CD4-positive, alpha-beta T cell treated with Interleukin-17A for 4 hours (primary cell): ENCODE measurements at places on chromosomes 5 and 9.
A peak's percentile ranks its signal among the peaks of the same experiment; 100 is the strongest.

- DNase-seq: no peak
Measured at GRCh38 chr9:90198956-90199355, 443.7 kb downstream of the DIRAS2 start.

GRCh38 chr5:151451626-151452520 is 4.5 kb downstream of the SLC36A1 start:
- no peak for DNase-seq

GRCh38 chr5:4802044-4802443 is 338.1 kb upstream of the ADAMTS16 start:
- DNase-seq: no peak

DNA sequence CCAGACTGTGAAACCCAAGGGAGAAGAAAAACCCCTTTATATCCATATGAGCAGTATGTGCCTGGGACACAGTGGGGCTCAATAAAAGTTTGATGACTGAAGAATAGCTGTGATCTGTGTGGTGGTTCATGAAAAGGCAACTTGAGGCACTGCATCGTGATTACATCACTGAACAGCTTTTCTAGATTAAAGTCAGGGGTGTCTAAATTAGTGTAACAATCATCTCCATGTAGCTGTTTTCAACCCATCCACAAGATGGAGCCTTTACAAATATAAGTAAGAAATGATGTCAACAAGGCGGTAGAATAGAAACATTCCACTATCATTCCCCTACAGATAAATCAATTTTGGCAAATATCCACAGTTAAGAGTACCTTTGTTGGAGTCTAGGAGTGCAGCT is 55.5 kb downstream of the PRRC1 start:
- DNase-seq: no peak

DNA sequence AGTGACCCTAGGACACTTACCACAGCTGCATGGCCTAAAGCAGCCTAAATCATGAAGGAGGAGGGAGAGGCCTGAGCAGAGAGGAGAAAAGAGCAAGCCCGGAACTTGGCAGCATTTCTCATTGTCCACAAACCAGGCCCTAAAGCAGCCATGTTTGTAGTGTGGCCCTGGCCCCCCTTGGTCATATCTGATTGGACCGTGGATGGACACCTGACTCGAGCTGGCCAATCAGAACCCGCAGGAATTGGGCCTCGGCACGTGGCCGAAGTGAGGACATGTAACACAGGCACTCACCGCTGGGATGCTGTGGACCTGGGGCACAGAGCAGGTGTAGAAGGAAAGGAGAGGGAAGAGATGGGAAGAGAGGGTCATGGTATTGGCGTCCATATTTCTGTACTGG is 56.9 kb downstream of the ASS1 start:
- no peak for DNase-seq

GRCh38 chr9:86369810-86370209 is 15.6 kb upstream of the TUT7 start:
- no peak for DNase-seq

GRCh38 chr9:110898358-110898757 is 139.9 kb downstream of the LPAR1 start:
- DNase-seq: no peak

DNA sequence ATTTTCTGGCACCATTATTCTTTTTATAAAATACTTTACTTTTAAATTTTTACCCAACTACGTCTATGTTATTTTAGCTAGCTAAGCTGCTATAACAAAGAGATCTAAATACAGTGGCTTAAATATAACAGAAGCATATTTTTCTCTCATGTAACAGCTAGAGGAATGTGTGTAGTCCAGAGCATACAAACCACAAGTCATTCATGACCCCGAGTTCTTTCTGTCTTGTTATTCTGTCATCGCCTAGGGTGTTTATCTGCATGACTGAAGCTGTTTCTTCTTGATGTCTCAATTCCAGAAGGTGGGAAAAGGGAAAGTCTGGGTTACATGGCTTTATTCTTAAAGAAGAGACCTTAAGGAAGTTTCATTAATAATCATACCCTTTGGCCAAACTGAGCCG is 136.9 kb upstream of the RFX3 start:
- no peak for DNase-seq

DNA sequence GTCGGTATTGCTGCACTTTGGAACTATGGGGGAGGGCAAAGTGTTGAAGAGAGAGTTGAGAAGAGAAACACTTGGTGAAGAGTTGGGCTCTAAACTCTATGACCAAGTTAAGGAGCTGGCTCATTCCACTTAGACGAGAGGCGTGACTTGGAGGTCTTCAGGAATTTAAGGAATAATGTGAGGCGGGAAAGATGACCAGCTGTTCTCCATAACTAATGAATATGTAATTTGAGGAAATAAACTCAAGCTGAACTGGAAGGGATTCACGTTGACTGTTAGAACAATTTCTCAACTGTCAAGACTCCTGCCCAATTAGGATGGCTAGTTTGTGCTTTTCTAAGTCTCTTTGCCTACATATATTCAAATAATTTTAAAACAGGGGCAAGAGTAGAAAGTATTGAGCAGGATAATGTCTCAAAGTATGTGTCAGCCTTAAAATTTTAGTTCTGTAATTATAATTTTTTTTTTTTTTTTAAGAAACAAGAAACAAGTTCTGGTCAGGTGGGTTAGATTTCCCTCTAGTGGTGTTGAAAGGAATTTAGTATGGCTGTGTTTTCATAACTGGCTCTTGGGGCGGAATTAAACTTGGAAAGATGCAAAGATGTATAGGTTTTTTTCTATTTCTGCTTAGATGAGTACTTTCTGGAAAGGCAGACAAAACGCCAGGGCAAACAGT is 33.4 kb downstream of the TMEM252 start:
- DNase-seq: no peak

DNA sequence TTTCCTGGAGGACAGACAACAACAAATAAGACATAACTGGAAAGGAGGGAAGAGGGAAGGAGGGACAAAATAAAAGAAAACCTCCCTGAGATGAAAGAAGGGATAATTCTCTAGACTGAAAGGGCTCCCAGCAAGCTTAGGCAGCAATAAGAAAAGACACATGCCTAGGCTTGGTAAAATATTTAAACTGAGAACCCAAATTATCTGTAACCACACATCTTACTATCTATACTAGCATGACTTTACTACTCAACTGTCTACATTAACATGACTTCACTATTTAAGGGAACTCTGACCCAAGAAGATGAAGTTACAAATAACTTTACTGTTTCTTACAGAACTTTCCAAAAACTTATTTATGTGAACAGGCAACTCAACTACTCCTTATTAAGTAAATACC is 95.9 kb downstream of the EPB41L4A start:
- DNase-seq: no peak

DNA sequence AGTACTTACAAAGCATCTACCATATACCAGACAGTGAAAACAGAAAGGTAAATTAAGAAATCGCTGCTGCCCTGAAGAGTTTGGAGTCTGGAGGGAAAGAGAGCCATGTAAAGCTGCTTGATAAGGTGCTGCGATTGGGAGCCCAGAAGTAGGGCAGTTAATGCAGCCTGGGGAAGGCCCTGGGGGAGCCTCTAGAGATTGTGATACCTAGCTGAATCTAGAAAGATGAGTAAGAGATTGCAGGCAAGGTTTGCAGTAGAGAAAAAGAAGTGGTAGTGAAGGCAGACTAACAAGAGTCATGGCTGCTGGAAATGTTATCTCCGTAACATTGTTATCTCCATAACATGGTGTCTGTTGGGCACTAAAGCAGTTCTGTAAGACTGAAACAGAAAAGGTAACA is 24.0 kb upstream of the GLIPR2 start:
- no peak for DNase-seq

DNA sequence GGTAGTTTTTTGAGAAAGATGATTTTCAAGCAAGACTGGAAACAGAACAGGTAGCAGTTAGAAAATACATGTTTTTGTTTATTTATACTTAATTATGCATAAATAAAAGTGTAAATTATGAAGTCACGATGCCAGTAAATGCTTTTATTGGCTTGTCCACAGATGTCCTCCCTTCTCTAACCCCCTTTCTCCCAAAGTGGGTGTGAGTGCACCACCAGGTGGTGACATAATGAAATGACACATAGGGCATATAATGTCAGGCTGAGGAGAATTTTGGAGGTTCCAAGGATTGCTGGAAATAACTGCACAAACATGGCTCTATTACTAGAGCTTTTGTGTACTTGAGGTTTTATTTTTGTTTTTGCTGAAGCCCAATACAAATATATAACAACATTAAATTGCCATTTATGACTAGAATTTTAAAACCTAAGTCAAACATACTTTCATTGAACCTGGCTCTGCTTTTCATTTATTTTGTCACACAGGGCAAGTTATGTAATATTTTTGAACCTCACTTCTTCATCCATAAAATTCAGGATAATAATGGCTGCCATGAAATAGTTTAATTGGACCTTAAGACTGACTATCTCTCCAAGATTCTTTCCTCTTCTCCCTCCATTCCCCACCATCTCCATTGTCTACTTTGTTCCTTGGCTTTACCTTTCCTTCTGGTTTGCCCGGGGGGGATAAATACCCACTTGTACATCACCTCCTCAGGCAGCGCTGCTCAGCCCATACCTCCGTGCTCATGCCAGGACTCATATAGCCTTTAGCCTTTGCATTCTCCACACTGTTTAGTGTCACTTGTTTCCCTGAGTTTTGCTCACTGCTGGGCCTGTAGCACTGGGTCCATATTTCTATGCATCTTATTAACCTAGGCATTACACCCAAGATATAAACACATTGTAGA is 168.8 kb downstream of the PDE4D start:
- DNase-seq: no peak

DNA sequence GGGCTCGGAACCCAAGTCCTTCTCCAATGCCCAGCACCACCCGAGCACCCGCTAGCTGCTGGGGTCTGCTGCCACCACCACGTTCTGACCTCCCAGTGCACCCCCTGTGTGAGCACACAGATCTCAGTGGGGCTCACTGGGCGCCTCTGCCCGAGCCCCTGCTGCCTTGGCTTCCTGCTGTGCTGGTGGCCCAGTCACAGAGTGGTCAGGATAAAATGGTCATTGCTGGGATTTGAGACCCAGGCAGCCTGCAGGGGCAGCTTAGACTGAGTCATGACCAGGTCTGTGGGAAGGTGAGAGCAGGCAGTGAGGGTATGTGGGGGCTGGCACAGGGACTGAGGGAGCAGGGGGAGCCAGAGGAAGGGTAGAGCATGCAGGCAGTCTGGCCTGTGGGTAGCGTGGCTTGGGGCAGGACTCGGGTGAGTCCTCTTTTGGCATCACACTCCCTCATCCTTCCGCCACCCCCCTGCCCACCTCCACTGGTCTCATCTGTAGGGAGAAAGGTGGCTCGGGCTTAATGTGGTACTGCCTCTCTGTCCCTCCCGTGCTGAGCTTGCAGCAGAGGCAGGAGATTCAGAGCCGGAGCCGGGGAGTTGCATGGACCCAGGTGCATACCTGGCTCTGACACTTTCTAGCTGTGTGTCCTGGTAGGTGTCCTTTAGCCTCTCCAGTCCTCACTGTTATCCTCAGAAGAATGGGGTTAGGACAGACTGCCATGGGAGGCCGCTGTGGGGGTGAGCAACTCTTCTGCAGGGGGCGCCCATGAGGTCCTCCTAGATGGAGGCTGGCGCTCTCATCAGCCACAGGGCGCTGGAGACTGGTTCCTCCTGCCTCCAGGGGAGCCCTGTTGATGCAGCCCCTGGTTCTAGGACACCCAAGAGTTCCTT is 32.1 kb downstream of the USP20 start:
- peak; percentile 33 for DNase-seq

DNA sequence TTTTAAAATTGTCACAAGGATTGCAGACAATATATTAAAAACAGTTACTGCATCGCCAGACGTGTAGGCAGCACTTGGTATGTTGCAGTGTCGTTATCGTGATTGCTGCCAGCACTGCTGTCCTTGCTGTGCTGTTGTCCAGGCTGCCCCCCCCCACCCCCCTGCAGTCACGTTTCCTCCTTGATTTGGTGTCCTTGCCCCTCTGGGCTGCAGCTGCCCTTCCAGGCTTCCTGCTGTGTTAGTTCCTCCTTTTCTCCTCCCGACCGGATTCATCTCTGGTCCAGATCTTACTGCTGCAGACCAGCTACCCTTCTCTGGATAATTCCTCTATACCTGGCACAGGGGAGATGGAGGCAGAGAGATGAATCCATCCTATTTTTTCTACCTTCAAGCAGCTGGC is 298.9 kb downstream of the TRIM32 start:
- no peak for DNase-seq
